Mesothelial cell of epicardium (in vitro differentiated cells): ENCODE measurements at places on chromosomes 11 and 22. TPM values are rescaled to one million over a fixed set of nuclear protein-coding genes. Genes with fewer than 3 reads are reported as not detected.

GRCh38 chr11:73239111-73239521 lies 21.0 kb downstream of the P2RY2 start:
- DNase-seq = no peak

- peak; percentile 47 for DNase-seq
Observed at GRCh38 chr11:77819921-77820564, 479 bp downstream of the RSF1 start.

- DNase-seq = no peak
Observed at GRCh38 chr22:21761086-21761485, 25.5 kb upstream of the YPEL1 start.

DNA sequence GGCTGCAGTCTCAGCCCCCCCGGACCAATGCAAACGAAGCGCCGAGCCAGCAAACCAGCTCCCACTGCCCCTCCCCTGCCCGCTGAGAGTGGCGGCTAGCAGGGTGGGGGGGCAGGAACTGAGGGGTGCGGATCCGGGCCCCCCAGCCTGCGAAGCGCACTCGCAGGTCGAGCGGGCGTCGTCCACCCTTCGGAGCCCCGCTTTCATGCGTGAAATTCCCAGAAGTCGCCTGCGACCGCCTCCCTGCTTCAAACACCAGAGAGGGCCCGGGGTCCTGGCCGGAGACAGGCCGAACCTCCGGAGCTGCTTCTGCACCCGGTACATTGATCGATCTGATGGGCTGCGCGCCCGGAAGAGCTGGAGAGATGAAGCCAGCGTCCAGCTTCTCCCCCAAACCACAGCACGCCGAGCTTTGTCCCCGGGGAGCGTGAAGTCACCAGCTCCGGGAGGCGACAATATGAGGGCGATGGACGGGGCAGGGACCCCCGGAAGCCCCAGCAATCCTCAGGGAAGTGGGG lies 646 bp upstream of the PATZ1 start:
- peak; percentile 70 for DNase-seq

- DNase-seq = no peak
Observed at GRCh38 chr11:90476442-90477007, 253.7 kb upstream of the CHORDC1 start.

The CCND1 gene
- 215 to 224 TPM (median 217 TPM) in 3 replicates for total RNA-seq

DNA sequence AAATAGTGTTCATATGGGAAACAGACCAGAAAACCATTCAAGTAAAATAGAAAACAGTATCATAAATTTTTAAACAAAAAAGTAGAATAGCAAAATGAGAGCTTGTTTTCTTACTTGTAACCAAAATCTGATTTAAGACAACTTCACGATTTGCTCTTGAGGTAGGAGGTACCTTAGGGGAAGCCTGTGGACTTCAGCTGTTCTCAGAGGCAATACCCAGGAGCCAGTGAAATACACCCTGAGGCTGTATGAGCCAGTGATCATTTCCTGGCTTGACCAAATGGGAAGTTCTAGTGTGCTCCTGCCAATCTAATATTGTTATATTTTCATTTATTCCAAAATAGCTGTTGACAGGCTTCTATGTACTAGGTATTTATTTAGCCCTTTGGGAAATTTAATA lies 104.8 kb downstream of the ARHGAP42 start:
- DNase-seq = no peak

The MS4A7 gene
- not detected in 3 replicates for total RNA-seq
